Bronchial smooth muscle cell (primary cell): ENCODE measurements at places on chromosomes 3 and 15. TPM values are rescaled to one million over a fixed set of nuclear protein-coding genes. Genes with fewer than 3 reads are reported as not detected.

The UROC1 gene
- total RNA-seq: not detected in 2 replicates

The EOGT gene
- 23.0 and 26.0 TPM in 2 replicates for total RNA-seq

The RUBCN gene
- 4.3 and 4.4 TPM in 2 replicates for total RNA-seq

The BFSP2 gene
- total RNA-seq: not detected in 2 replicates

The ITGB5 gene
- total RNA-seq: 273 and 391 TPM in 2 replicates

The CTXN2 gene
- total RNA-seq: not detected in 2 replicates

The CLSTN2 gene
- 0.09 and 0.16 TPM in 2 replicates for total RNA-seq

The TTLL13 gene
- 0.09 and 0.16 TPM in 2 replicates for total RNA-seq

The EAF2 gene
- 1.4 and 3.7 TPM in 2 replicates for total RNA-seq

The SLC2A2 gene
- total RNA-seq: not detected in 2 replicates

The ATP10A gene
- total RNA-seq: 2.5 and 4.3 TPM in 2 replicates

The ISLR gene
- 152 and 214 TPM in 2 replicates for total RNA-seq

The RYK gene
- total RNA-seq: 74.0 and 80.9 TPM in 2 replicates

The FANCD2OS gene
- not detected in 2 replicates for total RNA-seq

The SLC12A1 gene
- total RNA-seq: under 0.01 TPM in 1 of 2 replicates, not detected in the other

The CNTN4 gene
- not detected in 2 replicates for total RNA-seq

The GUCA1C gene
- not detected in 2 replicates for total RNA-seq

The LRRC57 gene
- 7.8 and 8.8 TPM in 2 replicates for total RNA-seq

The ITPKA gene
- total RNA-seq: 5.2 TPM in 2 replicates

The CCDC32 gene
- total RNA-seq: 10.6 and 14.4 TPM in 2 replicates

The TMEM207 gene
- not detected in 2 replicates for total RNA-seq

The GABRA5 gene
- total RNA-seq: not detected in 2 replicates

The FAM43A gene
- 7.7 and 15.5 TPM in 2 replicates for total RNA-seq

The SCN11A gene
- total RNA-seq: under 0.01 TPM in 1 of 2 replicates, not detected in the other

The CD80 gene
- total RNA-seq: 0.16 and 0.26 TPM in 2 replicates

The MAPKAPK3 gene
- total RNA-seq: 22.5 and 32.2 TPM in 2 replicates

The TCF12 gene
- 67.2 and 95.4 TPM in 2 replicates for total RNA-seq

The ZWILCH gene
- total RNA-seq: 7.8 and 10.7 TPM in 2 replicates

The PLA2G4F gene
- total RNA-seq: under 0.01 TPM in 1 of 2 replicates, not detected in the other

The CLRN1 gene
- total RNA-seq: not detected in 2 replicates

The RPS27L gene
- 442 and 656 TPM in 2 replicates for total RNA-seq

The HYAL1 gene
- 1.2 and 2.7 TPM in 2 replicates for total RNA-seq

The SCAMP5 gene
- 0.52 and 0.79 TPM in 2 replicates for total RNA-seq

The SLC24A5 gene
- not detected in 2 replicates for total RNA-seq

The CAMKV gene
- not detected in 2 replicates for total RNA-seq

The LRTM1 gene
- total RNA-seq: not detected in 2 replicates

The NEIL1 gene
- total RNA-seq: 6.3 TPM in 2 replicates

The FETUB gene
- not detected in 2 replicates for total RNA-seq
